ENCODE measurements at places on chromosomes 16 and 17.
A peak's percentile ranks its signal among the peaks of the same experiment; 100 is the strongest.

- no peak for DNase-seq
Observed at GRCh38 chr17:3974138-3974687, 10.0 kb upstream of the ATP2A3 start.

DNA sequence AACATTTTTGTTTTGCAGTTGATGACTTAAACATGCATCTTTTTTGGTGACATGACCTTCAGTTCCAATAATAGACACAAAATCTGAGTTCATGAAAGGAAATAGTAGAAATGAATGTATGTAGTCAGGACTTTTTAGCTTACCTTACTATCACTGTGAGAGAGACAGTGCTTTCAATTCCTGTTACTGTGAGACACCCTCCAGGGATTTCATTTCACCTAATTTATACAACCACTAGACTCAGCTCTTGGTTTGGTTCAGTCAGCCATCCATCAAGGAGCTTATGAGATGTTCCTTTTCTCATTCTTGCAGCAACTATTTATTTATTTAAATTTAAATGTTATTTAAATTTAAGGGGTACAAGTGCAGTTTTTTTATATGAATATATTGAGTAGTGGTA lies 77.9 kb downstream of the MAP2K4 start:
- no peak for DNase-seq

- DNase-seq = no peak
Observed at GRCh38 chr16:13306161-13306995, 405.0 kb downstream of the SHISA9 start.

DNA sequence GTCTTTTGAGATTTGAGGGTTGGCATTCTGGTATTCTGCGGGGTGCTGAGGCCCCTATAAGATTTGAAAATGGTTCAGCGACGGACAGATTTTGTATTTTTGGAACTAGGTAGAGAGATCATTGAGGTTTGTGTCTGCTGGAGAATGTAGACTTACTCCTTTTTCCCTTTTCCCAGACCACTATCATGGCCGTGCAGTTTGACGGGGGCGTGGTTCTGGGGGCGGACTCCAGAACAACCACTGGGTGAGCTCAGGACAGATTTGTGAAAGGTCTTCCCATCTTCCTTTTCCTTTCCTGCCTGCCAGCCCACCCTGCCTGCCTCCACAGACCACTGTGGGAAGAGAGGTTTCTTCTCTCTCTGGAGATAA lies 572 bp downstream of the PSMB6 start:
- DNase-seq = no peak

DNA sequence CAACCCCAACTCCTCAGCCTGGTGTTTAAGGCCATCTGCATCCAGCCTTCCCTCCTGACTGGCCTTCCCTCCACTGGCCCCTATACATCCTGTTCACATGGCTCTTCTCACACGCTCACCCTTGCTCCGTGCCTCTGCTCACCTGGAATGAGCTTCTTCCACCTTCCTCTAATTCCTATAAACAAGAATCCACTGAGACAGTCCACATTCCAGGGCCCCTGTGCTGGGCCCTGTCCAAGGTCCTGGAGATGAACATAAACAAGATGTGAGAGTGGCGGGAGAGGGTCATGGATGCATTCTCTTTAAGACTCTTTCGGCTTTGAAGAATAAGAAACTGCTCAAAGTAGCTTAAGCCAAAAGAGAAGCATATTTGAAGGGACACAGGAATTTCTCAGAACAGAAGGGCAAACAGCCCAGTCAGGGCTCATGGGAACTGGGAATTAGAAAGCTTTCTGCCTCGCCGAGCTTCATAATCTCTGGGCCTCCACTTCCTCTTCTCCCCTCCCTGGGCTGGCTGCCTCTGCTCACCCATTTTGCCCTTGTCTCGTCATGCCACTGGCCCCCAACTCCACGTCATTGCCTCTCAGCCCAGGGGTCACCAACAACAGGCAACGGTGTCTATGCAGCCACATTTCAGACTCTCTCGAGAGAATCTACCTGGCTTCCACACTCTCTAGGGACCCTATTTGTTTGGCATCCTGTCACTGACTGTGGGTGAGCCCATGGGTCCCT lies 13.5 kb downstream of the SPPL2C start:
- DNase-seq = no peak

DNA sequence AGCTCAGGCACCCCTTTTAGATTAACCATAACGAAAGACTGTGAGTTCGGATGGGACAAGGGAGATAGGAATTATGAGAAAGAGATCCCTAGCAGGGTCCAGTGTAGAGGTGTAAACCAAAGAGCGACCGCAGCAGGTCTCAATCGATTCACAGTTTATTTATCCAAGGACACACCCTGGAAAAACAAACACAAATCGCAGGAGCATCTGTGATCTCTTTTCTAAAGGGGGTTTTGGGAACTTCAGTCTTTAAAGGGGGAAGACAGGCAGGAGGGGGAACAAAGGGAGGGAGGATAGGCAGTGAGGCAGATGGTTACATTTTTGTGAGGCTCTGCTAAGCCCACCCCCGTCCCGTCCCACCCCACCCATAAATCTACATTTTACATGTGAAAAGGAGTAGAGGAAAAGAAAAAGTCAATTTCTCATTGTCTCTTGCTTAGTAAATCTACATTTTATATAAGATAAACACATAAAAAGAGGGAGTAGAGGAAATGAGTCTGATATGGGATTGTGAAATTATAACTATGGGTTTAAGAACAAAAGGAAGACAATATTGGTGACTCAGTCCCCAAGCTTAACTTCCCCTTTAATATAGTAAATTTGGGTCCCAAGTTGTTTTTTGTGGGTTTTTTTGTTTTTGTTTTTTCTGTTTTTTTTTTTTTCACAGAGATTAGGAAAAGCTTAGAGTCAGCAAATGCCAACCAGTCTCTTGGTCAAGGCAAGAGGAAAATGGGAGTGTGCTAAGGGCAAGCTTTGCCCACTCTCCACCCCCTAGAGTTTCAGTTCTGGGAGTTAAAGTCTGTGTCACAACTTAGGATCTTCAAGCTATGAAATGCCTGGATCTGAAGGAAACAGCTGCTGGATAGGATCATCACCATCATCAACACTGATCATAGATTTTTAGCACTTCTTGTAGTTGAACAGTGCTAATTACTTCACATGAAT lies 160.9 kb upstream of the CDH5 start:
- DNase-seq = no peak

- no peak for DNase-seq
Observed at GRCh38 chr17:56096026-56096810, 57.1 kb upstream of the ANKFN1 start.

GRCh38 chr16:52573365-52574299 lies 26.7 kb upstream of the TOX3 start:
- DNase-seq = no peak

- DNase-seq = no peak
Observed at GRCh38 chr17:75496005-75496404, 19.3 kb downstream of the CASKIN2 start.

- DNase-seq = no peak
Observed at GRCh38 chr17:14775731-14776492, 475.0 kb downstream of the HS3ST3B1 start.

GRCh38 chr17:4934173-4934979 lies 2.3 kb downstream of the GP1BA start:
- DNase-seq = peak; percentile 21

DNA sequence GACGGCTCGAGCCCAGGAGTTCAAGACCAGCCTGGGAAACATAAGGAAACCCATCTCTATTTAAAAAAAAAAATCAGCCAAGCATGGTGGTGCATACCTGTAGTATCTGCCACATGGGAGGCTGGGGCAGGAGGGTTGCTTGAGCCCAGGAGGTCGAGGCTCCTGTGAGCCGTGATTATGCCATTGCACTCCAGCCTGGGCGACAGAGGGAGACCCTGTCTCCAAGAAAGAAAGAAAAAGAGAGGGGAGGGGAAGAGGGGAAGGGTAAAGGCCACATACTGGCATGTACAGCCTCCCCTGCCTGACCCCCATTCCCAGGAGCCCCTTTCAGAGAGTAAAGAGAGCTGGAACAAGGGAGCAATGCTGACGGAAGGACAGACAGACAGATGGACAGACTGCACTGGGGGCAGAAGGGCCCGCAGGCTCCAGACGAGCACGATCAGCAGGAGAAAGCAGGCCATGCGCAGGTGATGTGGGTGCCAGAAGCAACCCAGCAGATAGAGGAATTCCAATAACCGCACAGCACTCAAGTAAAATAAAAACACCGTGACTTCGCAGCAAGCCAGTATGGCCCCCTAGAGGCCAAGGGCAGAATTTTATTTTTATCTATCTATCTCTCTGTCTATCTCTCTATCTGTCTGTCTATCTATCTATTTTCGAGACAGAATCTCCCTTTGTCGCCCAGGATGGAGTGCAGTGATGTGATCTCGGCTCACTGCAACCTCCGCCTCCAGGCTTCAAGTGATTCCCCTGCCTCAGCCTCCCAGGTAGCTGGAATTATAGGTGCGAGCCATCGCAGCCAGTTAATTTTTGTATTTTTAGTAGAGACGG lies 27.1 kb upstream of the SNN start:
- DNase-seq = no peak

DNA sequence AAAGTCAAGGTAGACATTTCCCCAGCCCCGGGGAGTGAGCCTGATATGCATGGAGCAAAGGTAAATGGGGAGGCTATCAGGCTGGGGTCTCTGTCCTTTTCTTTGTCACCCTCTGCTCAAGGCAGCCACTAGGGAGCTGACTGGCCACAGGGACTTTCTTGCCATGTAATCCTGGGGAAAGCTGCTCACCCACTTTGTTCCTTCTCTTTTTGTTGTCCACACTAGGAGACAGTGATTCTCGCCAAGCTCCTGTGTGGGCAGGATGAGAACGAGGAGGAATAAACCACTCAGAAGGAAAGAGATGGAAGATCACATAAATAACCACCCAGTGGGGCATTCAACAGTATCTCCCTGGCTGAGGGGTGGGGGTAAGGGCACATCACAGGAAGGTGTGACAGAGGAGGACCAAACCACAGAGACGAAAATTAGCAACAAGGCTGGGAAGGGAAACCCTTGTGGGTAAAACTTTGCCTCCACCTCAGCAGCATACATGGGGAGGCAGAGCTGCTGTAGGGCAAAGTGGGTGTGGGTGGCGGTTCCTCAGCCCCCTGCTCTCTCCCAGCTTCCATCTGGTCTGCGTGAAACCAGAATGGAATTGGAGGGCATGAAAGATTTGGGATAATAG lies 26.2 kb upstream of the CCL1 start:
- no peak for DNase-seq

GRCh38 chr16:76222853-76223252 lies 54.3 kb upstream of the CNTNAP4 start:
- DNase-seq = no peak

GRCh38 chr16:67198238-67198734 lies 645 bp upstream of the ELMO3 start:
- DNase-seq = no peak

- no peak for DNase-seq
Observed at GRCh38 chr17:4566785-4567184, 6.4 kb upstream of the GGT6 start.

- no peak for DNase-seq
Observed at GRCh38 chr16:89183975-89184676, 12.6 kb downstream of the CDH15 start.

DNA sequence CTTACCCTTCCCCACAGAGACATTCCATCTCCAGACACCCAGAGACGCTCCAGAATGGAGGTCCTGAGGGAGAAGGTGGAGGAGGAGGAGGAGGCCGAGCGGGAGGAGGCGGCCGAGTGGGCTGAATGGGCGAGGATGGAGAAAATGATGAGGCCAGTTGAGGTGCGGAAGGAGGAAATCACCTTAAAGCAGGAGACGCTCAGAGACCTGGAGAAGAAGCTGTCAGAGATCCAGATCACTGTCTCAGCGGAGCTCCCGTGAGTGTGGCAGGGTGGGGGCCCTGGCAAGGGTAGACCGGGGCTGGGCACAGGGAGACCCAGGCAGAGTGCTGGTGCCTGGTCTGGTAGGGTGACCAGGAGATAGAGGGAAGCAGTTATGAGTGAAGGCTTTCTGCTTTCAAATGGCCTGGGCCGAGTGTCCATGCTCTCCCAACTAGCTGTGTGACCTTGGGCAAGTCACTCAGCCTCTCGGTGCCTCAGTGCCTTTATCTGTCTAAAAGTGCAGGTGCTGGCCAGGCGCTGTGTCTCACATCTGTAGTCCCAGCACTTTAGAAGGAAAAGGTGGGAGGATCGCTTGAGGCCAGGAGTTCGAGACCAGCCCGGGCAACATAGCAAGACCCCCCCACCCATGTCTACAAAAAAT lies 3.4 kb downstream of the DRC7 start:
- no peak for DNase-seq

- no peak for DNase-seq
Observed at GRCh38 chr17:13128676-13129075, 110.8 kb upstream of the ELAC2 start.

- DNase-seq = peak; percentile 38
Observed at GRCh38 chr17:17141860-17142552, 64.1 kb downstream of the PLD6 start.

- no peak for DNase-seq
Observed at GRCh38 chr17:55432358-55433028, 10.9 kb upstream of the MMD start.

DNA sequence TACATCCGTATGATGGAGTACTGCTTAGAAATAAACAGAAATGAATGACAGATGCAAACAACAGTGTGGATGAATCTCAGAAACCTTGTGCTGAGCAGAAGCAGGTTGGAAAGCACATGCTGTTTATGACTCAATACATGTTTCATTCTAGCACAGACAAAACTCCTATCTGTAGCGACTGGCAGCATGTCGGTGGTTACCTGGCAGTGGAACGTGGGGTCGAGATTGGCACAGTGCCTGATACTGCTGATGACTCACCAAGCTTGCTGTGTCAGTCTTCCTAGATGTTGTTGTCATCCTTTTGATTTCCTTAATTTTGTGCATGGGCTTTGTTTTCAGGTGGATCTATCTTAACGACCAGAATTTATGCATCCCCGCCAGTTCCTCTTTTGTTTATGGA lies 62.1 kb downstream of the GAN start:
- no peak for DNase-seq

GRCh38 chr17:50117202-50118051 lies 12.5 kb downstream of the SAMD14 start:
- DNase-seq = peak; percentile 71

DNA sequence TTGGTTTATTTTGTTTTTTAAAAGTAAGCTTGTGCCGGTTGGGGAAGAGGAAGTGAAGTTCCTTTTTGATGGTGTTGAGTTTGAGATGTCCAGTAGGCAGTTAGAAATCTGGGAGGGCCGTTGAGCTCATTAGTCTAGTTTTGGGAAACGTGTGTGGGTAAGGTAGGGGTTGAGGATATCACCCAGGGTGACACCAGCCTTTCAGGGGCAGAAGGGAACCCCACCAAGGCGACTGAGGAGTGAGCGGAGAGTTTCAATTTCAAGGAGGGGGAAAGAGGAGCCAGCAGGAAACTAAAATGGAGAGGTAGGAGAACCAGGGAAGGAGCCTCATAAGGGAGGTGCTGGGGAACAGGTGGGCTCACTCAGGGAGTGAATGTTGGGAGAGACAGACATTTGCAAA lies 22.7 kb downstream of the HAPSTR1 start:
- no peak for DNase-seq

GRCh38 chr16:35102780-35103403 lies 1643.5 kb downstream of the TP53TG3F start:
- no peak for DNase-seq

DNA sequence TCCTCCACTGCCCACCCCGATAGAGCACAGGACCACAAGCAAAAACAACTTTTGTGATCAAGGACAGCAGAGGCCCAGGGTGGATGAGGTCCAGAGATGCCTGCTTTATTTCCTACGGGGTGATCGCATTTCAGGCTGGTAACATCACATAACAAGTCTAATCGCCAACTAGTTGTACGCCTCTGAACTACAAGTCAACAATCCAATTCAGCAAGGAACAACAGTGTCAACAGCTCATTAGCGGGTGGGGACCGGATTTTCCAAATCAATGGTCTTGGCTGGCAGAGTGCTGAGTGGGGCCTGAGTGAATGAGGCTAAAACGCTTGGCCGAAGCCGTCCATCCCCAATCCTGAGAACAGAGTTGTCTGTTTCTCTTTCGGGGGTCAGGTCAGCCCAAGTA lies 17.1 kb downstream of the MRM3 start:
- DNase-seq = no peak
